T-helper 2 cell treated with Interferon-gamma antibody and Interleukin-4, amounts not matched to agents 5 μg/mL and 100 μg/mL, for 36 hours (primary cell): ENCODE measurements at places on chromosomes 16 and 17.

DNA sequence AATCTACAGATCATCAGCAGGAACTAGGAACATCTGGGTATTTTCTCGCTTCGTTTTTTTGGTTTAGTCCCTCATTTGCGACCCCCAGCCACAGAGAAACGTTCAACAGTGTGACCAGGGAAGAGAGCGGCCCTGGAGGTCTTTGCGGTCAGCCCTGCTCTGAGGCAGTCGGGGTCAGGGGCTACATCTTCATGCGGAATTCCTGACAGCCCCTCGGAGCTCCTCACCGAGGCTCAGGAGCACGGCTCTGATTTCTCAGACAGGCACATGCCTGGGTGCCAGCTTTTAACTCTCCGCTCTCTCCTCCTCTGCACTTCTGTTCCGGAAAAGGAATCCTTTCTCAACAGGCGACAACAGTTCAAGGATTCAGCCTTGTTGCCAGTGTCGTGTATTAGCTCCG is 8.0 kb upstream of the WDR45B start:
- DNase-seq, result no peak

DNA sequence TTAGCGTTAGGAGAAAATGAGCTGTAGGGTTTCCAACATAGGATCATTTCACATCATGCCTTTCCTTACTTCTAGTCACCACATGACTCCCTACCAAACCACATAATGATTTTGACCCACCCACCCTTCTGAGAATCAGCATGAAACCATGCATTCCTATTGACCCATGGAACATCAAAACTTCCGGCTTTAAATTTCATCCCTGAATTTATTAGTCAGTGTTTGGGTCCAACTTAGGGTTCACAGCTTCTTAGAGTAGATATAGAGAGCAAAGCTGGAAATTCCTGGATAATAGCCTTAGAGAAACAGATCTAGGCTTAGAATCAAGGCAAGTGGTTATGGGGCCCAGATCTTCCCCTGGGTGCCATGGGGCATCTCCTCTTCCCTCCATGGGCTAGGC is 162.6 kb downstream of the TOX3 start:
- DNase-seq, result no peak

GRCh38 chr17:57485566-57485865 is 229.2 kb downstream of the MSI2 start:
- no peak for DNase-seq

DNA sequence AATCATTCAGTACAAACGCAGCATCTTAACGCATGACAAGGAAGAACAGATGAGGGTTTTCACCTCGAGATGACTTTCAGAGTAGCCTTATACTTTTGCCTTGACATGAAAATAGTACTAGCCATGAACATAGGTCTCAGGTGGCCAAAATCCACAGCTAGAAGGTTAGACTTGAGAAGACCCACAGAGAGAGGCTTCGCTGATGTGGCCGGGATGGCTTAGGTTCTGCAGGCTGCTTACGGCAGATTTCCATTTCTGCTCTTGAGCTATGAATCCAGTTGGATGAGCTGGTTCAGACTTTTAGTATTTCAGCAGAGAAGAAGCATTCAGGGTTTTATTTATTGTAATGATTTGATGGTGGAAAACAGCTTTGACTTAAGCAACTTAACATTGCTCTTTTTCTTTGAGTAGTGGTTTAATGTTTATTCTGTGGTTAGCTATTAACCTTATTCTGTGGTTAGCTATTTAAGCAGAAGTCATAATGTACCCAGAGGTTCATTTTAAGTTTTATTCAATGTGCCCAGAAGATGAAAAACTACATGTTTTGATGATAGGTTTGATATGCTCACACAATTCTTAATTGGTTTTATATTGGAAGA is 7.6 kb downstream of the KRT24 start:
- no peak for DNase-seq

DNA sequence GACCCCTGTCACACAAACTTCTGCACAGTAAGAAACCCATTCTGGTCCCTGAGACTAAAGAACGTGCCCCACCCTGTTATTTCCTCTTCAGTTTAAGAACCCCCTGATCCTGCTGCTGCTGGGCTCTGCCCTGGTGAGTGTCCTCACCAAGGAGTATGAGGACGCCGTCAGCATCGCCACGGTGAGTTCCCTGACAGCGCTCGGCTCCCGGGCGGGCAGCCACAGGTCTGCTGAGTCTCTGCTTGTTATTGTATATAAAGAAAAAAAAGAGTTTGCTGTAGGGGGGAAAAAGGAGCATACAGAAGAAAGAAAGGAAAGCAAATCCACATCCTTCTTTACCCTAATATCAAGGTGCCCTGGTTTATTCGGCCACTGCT is 40.0 kb downstream of the ATP2C2 start:
- no peak for DNase-seq

DNA sequence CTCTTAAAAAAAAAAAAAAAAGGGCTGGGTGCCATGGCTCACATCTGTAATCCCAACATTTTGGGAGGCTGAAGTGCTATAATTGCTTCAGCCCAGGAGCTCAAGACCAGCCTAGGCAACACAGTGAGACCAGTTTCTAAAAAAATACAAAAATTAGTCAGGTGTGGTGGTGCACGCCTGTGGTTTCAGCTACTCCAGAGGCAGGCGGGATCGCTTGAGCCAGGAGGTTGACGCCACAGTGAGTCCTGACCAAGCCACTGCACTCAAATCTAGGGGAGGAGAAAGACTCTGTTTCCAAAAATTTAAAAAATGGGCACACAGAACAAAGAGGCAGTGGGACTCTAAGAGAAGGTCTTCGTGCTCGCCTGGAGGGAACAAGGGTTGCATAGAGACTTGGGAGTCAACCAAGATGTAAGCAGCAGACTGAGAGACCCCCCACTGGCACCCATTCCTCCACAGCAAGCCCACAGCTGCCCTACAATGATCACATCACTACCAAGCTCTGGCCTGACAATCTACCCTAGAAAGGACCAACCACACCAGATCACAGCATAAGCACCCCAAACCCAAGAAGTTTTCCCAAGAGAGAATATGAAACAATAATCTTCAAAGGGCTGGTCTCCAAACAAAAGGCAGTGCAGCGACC is 121.6 kb downstream of the ANKRD11 start:
- DNase-seq, result no peak

- DNase-seq, result no peak
Observed at GRCh38 chr17:20935740-20936139, 107.1 kb downstream of the USP22 start.

GRCh38 chr17:8500609-8501008 is 64.9 kb downstream of the NDEL1 start:
- no peak for DNase-seq

GRCh38 chr16:29745853-29746345 is at the start of gene C16orf54:
C16orf54 (minus strand) TSS chr16:29745990; CDS start chr16:29744951, 1,039 bp downstream.
- DNase-seq, result peak; percentile 86

- DNase-seq, result no peak
Observed at GRCh38 chr16:85261657-85262557, 149.6 kb upstream of the CIBAR2 start.

GRCh38 chr17:46875849-46876352 is 24.5 kb downstream of the WNT9B start:
- DNase-seq, result no peak

DNA sequence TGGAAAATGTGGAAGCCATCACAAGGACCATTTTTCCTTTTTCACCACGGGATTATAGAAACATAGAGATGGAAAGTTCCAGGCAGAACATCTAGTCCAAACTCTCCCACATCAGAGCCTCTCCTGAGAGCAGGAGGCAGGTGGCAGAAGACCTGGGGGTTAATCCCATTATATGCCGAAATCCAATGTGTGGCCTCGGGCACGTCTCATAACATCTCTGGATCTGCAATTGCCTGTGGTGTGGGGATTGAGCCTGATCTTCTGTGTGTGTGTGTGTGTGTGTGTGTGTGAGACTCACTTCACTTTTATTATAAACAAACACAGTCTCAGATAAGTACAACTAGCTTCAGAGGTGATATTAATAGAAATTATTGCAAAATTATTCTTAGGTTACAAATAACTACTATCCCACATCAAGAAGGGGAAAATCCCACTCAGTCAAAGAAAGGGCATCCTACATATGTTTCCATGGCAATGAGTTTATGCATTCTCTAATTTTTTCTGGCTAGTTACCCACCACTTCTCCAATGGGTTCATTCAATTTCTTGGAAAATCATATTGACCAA is 199.1 kb downstream of the FOXL1 start:
- DNase-seq, result no peak

- no peak for DNase-seq
Observed at GRCh38 chr16:69012906-69013305, 92.5 kb upstream of the HAS3 start.

DNA sequence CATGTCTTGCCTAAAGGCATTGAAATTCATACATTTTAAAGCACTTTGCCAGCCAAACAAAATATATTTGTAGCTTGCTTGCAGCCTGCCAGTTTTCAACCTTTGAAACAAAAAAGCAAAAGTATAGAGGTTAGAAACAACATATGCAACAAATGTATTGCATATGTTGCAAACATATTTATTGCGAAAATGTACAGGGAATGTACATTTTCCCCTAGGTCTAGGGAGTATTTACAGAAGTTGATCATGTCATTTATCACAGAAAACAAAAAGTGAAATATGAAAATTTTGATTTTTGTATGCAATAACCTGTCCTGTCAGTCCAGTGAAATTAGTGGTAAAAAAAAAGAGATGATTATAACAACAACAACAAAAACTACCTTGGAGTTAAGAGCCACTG is 171.5 kb downstream of the SPECC1 start:
- DNase-seq, result no peak

GRCh38 chr16:27222249-27223225 is 19.2 kb downstream of the KDM8 start:
- no peak for DNase-seq

DNA sequence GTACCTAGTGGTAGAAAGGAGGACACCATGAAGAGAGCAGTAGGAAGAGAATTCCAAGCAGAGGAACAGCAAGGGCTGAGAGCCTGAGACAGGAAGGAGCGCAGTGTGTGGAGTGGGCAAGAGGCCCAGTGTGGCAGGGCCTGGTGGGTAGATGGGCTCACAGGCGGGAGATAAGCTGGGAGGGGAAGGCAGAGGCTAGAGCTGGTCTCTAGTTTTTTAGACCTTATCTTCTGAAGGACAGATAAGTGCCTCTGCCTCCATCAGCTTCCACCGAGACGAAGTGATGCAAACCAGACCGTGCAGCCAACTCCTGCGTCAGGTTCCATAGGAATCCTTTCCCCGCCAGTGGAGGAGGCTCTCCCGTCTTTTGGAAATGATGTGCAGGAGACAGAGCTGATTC is 33.6 kb downstream of the CDH1 start:
- no peak for DNase-seq

DNA sequence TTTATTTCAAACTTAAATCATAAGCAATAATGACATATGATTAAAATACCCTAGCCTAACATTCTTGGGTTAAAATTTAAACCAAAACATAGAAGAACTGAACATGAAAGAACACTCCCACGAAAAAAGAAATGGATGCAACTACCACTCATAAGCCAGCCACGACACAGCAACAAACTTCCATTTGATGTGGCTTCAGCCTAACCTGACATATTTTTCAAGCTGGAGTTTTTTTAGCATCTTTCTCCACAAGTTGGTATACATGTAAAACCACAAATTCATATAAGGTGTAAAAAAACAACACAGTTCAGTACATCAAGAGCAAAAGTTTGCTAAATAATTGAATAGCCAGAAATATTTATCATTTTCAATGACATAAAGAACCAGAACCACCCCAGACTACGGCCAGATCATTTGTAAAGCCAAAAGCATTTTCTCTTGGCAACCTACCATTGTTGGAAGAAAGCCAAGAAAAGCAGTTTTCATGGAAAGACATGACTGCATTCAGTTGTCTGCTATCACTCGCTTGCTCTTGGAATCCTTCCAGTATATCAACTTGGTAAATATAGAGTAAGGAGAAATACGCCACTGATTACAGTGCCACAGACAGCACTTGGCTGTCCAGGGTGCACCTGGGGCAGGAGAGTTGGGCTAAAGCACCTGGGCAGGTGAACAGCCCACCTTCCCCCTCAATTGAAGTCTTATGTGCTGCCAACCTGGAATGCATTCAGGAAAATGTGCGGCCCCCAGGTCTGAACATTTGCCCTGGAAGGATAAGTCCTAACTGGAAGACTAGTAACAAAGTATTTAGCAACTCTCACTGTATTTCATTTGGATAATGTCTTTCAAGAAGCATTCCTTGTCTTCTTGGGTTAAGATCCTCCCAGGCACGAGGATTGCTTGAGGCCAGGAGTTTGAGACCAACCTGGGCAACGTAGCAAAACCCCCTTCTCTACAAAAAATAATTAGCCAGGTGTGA is 60.5 kb downstream of the CREBBP start:
- DNase-seq, result no peak

DNA sequence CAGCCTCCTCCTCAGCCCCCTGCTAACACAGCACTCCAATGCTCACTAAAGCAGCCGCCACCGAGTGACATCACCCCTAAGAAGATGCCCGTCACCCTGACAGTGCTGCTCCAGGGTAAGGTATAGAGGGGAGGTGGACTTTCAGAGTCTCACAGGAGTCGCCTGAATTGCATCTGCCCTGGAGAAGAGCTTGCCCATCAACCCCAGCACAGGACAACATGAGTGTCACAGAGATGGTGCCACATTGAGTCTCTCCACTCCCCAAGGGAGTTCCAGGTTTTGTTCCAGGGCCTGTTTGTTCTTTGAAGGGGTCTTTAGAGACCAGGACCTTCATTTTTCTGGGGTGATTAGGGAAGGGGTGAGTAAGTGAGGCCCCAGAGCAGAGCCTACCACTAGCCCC is 2.2 kb upstream of the P2RX5 start:
- DNase-seq, result no peak

- DNase-seq, result no peak
Observed at GRCh38 chr17:7515911-7516610, 31.9 kb downstream of the POLR2A start.

- DNase-seq, result peak; percentile 85
Observed at GRCh38 chr16:11251525-11252481, 4.2 kb downstream of the SOCS1 start.

- DNase-seq, result no peak
Observed at GRCh38 chr17:36938566-36939051, 1.3 kb downstream of the LHX1 start.

DNA sequence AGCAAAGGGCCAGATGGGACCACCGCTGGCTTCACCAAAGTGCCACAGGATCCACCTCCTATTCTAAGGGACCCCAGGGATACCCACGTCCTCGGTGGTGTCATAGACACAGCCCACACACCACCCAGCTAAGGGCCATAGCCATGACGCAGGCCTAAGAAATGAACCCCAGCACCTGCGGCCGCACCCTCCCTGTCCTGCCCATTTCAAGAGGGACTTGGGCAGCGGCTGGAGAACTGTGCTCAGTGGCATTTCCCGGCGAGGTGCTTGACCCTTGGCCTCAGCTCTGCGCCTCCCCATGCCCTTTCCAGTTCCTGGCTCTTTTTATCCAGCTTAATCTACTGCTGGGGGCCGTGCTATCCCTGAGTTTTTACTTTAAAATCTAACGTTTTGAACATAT is 27.3 kb downstream of the ZNF778 start:
- no peak for DNase-seq

GRCh38 chr17:15081008-15081407 is 184.1 kb downstream of the PMP22 start:
- DNase-seq, result no peak

GRCh38 chr16:19086322-19087199 is 19.1 kb downstream of the COQ7 start:
- DNase-seq, result peak; percentile 82

GRCh38 chr16:88886845-88887521 is 20.5 kb upstream of the PABPN1L start:
- no peak for DNase-seq
